MCF 10A (cell line): ENCODE measurements at places on chromosomes 4 and X. TPM values are rescaled to one million over a fixed set of nuclear protein-coding genes. Genes with fewer than 3 reads are reported as not detected.

GRCh38 chr4:40417941-40418340 is 82.8 kb downstream of the CHRNA9 start:
- no peaks in the 10 kb centered on the region for H3K4me1 ChIP-seq
- DNase-seq = no peak
- H3K27me3 ChIP-seq = no peaks in the 10 kb centered on the region
- H3K27ac ChIP-seq = no peak overlapping the region

GRCh38 chrX:1011691-1012283 is 200.7 kb downstream of the CRLF2 start:
- no peak for DNase-seq
- no peak overlapping the region for H3K27ac ChIP-seq
- no peaks in the 10 kb centered on the region for H3K27me3 ChIP-seq
- H3K4me1 ChIP-seq = no peaks in the 10 kb centered on the region

- H3K27ac ChIP-seq = no peak overlapping the region
- no peak for DNase-seq
- no peaks in the 10 kb centered on the region for H3K27me3 ChIP-seq
- H3K4me1 ChIP-seq = peaks cover 10% of the 10 kb centered on the region
- H3K4me3 ChIP-seq = no peak overlapping the region
Measured at GRCh38 chr4:4849106-4849505, 10.4 kb upstream of the MSX1 start.

DNA sequence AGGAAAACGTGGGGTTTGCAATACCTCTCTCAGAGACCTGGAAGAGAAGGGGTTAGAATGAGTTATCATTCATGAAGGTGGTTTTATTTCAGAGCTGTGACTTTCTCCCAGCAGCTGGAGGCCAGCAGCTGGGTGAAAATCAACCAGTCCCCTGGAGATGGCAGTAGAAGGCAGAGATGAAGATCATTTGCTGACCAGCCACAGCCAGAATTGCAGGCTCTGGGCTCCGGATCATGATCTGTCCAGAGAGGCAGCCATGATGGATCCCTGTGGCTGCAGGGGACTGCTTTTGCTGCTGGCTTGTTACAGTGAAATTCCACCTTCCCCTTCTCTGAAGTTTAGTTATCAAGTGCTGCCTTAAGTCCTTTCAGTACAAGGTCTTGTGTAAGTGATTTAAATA is 46.9 kb upstream of the TAB3 start:
- H3K27ac ChIP-seq = no peak overlapping the region
- DNase-seq = peak; percentile 33
- H3K36me3 ChIP-seq = no peaks in the 10 kb centered on the region
- no peaks in the 10 kb centered on the region for H3K4me1 ChIP-seq
- no peaks in the 10 kb centered on the region for H3K27me3 ChIP-seq
- H3K4me3 ChIP-seq = no peak overlapping the region

- no peak overlapping the region for H3K27ac ChIP-seq
- H3K4me3 ChIP-seq = no peak overlapping the region
- H3K27me3 ChIP-seq = no peaks in the 10 kb centered on the region
- peaks cover 3% of the 10 kb centered on the region for H3K36me3 ChIP-seq
- no peak for DNase-seq
Measured at GRCh38 chr4:6956434-6957147, 47.0 kb downstream of the TBC1D14 start.

DNA sequence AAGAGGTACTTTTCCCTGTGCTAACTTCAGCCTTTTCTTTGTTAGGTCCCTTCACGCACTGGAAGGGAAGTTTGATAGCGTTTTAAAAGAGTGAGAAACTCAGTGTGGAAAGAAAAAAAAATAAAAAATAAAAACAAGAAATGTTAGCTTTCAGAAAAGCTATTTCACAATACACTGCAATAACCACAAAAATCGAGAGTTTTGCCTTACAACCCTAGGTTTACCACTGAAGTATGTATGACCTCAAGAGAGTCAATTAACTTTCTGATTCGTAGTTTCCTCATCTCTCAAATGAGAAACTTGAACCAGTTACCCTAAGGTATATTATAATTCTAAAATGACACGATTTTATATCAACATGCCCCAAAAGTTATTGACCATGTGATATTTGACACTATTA is 93.9 kb upstream of the JADE1 start:
- no peak overlapping the region for H3K4me3 ChIP-seq
- no peaks in the 10 kb centered on the region for H3K27me3 ChIP-seq
- H3K4me1 ChIP-seq = no peaks in the 10 kb centered on the region
- H3K36me3 ChIP-seq = no peaks in the 10 kb centered on the region
- no peak overlapping the region for H3K27ac ChIP-seq
- DNase-seq = no peak

GRCh38 chr4:26310264-26310663 is 10.6 kb upstream of the RBPJ start:
- no peak for DNase-seq
- H3K36me3 ChIP-seq = no peaks in the 10 kb centered on the region
- H3K4me1 ChIP-seq = no peaks in the 10 kb centered on the region
- H3K27ac ChIP-seq = no peak overlapping the region
- H3K4me3 ChIP-seq = no peak overlapping the region

DNA sequence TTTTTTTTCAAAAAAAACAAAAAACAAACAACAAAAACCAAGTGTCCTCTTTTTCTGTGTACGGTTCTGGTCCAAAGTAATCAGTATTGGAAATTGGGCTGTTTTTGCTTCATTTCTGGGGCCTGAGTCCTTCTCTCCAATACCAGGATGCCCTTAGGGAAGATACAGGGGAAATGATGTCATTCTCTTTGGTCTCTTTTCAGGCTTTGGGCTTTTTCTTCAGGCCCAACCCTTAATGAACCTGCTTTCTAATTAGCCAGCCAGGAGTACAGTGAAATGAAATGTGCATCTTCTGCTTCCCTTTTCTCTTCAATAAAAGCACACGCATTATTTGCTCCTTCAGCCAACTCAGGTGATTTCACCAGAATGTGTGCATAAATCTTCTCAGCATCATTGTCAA is 52.6 kb upstream of the RBPJ start:
- no peaks in the 10 kb centered on the region for H3K36me3 ChIP-seq
- no peak overlapping the region for H3K27ac ChIP-seq
- H3K27me3 ChIP-seq = no peaks in the 10 kb centered on the region
- H3K4me1 ChIP-seq = no peaks in the 10 kb centered on the region
- H3K4me3 ChIP-seq = no peak overlapping the region

- peaks cover 36% of the 10 kb centered on the region for H3K36me3 ChIP-seq
- H3K27me3 ChIP-seq = no peaks in the 10 kb centered on the region
- no peak overlapping the region for H3K4me3 ChIP-seq
Measured at GRCh38 chr4:2830632-2831610, 12.7 kb upstream of the ADD1 start.

DNA sequence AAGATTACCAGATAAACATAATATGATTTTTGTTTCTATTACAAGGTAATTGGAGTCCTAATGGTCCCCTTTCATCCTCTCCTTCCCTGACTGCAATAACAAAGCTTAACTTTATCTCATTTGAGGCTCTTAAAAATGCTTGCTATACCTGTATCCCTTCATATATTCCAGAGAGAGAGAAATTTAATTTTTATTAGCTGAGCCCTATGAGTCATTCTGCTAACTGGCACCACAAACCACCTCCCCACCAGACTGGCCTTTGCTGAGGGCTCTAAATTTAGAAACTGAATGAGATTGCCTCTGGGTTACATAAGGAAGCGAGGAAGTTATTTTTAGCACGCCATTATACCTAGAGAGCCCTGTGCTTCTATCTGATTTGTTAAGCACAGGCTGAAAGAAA is 27.4 kb downstream of the CBLL2 start:
- H3K27me3 ChIP-seq = peaks cover 69% of the 10 kb centered on the region
- peak; percentile 57 for DNase-seq
- H3K36me3 ChIP-seq = no peaks in the 10 kb centered on the region
- H3K4me1 ChIP-seq = peaks cover 6% of the 10 kb centered on the region

GRCh38 chr4:5143940-5144339 is 92.7 kb downstream of the STK32B start:
- H3K4me1 ChIP-seq = no peaks in the 10 kb centered on the region
- H3K36me3 ChIP-seq = no peaks in the 10 kb centered on the region
- no peak overlapping the region for H3K27ac ChIP-seq
- DNase-seq = peak; percentile 9
- no peak overlapping the region for H3K4me3 ChIP-seq

TMEM150C gene
- 0.10 TPM in 1 of 2 replicates, not detected in the other for total RNA-seq
